ENCODE measurements at places on chromosomes 7 and 10.

DNA sequence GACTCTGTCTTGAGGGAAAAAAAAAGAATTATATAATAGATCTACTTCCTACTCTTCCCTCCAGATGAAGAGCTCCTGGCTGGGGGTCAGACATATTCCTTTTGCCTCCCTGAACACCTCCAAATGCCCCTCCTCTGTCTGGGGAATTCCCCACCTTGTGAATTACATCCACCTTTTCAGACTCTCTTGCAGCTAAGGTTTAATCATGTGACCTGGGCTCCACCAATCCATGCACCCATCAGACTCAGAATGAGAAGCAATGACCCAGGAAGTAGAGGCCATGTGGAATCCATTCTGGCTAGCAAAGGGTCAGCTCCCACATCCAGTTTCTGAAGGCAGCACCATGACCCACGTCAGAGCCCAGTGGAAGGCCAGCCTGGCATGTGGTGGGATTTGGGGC, 93.6 kb upstream of the CUX1 start:
- DNase-seq, result no peak

DNA sequence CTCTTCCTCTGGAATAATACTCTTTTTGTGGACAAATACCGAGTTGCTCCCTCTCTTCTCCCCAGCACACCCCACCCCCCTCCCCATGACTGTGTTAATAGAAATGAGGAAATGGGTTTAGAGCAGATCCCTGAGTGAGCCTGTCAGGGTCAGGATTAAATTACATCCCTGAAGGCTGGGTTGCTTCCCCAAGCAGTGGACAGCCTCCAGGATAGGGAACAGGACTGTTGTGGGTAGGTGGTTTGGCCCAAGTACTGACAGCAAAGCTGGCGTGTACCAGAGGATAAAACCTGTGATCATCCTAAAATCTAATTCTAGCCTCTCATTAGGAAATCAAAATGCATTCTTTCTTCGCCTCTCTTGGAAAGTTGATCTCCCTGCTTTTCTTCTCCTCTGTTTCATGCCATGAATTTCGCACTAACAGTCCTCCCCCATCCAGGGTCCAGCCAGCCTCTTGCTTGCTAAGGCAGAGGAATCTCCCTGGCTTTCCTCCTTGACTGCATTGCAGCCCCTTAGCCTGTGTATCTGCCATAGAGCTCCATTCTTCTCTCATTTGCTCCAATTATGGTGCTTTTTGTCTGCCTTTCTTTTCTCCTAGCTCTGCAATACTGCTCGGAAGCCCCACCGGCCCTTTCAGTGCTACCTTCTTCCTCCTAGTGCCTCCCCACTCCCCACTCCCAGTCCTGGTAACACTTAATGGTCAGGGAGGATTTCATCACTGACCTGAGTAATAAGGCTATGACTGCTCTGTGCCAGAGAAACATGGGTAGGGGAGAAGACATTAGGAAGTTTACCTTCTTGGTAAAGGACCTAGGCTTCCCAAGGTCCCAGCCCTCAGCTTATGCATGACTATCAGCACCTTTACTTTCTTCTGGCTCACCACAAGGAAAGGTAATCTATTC, 8.4 kb downstream of the LRRC4 start:
- DNase-seq, result no peak

- DNase-seq, result no peak
Observed at GRCh38 chr7:97022491-97023306, 1.9 kb downstream of the DLX5 start.

GRCh38 chr7:37920305-37920848, at the start of gene EPDR1:
EPDR1 (plus strand) TSS chr7:37920640; CDS start chr7:37920940, 300 bp downstream.
- peak; percentile 90 for DNase-seq

DNA sequence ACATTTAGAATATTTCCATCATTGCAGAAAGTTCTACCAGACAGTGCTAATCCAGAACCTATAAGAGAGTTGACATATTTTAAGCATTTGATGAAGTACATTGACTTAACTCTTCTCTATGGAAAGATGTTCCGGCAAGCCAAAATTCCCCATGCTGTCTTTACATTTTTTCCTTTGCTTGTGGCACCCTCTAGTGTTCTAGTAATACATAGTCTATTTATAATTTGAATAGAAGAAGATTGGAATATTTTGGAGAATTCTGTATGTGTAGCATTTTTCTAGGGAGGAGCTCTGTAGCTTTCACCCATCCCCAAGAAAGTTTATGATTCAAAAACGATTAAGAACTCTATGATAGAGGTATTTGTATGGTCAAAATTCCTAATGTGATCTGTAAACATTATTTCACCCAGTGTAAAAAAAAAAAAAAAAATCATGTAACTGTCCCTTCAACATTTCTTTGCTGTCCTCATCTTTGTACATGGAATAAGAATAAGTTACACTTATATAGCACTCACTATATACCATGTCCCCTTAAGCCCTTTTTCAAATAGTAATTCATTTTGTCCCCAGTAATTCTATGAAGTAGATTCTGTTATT, 33.2 kb downstream of the NRF1 start:
- peak; percentile 85 for DNase-seq

- no peak for DNase-seq
Observed at GRCh38 chr7:74481458-74482196, 27.9 kb downstream of the GTF2IRD1 start.

- no peak for DNase-seq
Observed at GRCh38 chr10:83941189-83941588, 198.1 kb upstream of the GHITM start.

GRCh38 chr7:134901389-134902020, 84.8 kb upstream of the AGBL3 start:
- DNase-seq, result no peak

- DNase-seq, result peak; percentile 18
Observed at GRCh38 chr7:85185424-85186082, 1.3 kb downstream of the SEMA3D start.

DNA sequence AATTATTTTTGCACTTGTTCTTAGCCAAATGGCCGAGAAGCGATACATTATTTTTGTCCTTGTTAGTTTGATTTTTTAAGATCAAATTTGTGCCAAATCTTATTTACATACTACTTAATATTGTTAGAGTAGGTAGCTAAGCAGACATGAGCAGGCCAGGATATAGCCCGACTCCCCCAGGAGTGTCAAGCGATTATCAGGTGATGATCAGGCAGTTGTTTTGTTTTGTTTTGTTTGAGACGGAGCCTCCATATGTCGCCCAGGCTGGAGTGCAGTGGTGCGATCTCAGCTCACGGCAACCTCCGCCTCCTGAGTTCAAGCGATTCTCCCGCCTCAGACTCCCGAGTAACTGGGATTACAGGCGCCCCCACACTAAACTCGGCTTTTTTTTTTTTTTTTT, 71.1 kb downstream of the LYZL2 start:
- no peak for DNase-seq

- no peak for DNase-seq
Observed at GRCh38 chr7:92850516-92850915, 14.1 kb upstream of the CDK6 start.

DNA sequence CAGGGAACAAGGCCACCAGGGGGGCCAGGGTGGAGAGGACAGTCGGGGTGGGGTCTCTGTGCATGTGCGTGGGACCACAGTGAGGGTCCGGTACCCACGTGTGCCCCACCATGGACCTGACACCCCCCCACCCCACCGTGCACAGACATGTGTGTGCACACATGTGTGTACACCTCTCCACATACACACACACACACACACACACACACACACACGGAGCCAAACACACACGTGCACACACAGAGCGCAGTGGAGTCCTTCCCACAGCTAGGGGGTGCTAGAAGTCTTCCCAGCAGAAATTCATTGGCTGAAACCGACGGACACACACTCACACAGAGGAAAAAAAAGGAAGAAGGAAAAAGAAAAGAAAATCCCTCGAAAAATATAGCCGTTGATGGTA, 42.8 kb upstream of the GNA12 start:
- DNase-seq, result peak; percentile 67

- DNase-seq, result no peak
Observed at GRCh38 chr10:124667425-124668345, 76.5 kb downstream of the FAM53B start.

DNA sequence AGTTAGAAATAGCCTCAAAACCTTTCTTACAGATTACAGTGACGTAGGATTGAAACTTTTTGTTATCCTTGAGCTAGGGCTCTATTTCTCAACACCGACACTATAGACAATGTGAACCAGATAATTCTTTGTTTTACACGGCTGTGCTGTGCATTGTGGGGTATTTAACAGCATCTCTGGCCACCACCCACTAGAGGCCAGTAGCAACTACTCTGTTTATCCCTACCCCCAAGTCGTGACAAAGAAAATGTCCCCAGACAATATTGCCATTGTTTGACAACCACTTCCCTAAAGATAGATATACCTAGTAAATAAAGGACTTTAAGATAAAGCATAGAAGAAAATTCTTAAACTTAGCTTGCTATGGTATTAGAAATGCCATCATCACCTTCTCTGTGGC, 359.6 kb downstream of the ARL4A start:
- no peak for DNase-seq

GRCh38 chr10:80465839-80466590, 11.9 kb downstream of the TSPAN14 start:
- no peak for DNase-seq

- DNase-seq, result no peak
Observed at GRCh38 chr10:128506423-128506822, 380.2 kb upstream of the MKI67 start.

DNA sequence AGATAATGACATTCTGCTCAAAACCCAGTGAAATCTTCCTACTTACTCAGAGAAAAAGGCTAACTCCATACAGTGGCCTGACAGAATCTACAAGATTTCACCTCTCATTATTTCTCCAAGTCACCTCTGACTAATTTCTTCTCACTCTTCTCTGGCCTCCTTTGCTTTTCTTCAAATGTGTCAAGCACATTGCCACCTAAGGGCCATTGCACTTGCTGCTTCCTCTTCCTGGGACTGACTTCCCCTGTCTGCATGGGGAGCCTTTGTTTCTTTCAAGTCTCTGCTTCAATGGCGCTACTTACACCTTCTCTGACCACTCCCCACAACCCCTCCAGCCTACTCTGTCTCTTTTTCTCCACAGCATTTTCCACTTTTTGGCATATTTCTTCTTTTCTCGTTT, 36.0 kb downstream of the PRTFDC1 start:
- DNase-seq, result no peak

- no peak for DNase-seq
Observed at GRCh38 chr7:31000161-31000693, 36.5 kb downstream of the GHRHR start.

GRCh38 chr10:44046605-44047004, 338.3 kb downstream of the CXCL12 start:
- no peak for DNase-seq

- DNase-seq, result no peak
Observed at GRCh38 chr7:16419859-16420258, 1.5 kb downstream of the CRPPA start.

DNA sequence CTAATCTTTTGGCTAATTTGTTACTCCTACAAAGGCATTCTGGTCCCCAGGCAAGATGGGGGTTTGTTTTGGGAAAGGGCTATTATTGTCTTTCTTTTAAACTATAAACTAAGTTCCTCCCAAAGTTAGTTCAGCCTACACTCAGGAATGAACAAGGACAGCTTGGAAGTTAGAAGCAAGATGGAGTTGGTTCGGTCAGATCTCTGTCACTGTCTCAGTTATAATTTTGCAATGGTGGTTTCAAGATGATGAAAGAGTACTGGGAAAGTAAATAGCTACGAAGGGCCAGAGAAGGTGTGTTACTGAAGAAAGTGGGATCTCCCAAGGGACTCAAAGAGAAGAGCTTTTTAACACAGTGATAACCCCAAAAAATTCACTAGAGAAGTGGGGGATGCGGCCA, 10.3 kb upstream of the MYO1G start:
- no peak for DNase-seq

GRCh38 chr10:101986624-101986971, 69.4 kb downstream of the ARMH3 start:
- no peak for DNase-seq

GRCh38 chr7:50644114-50644513, 78.9 kb upstream of the DDC start:
- DNase-seq, result no peak

DNA sequence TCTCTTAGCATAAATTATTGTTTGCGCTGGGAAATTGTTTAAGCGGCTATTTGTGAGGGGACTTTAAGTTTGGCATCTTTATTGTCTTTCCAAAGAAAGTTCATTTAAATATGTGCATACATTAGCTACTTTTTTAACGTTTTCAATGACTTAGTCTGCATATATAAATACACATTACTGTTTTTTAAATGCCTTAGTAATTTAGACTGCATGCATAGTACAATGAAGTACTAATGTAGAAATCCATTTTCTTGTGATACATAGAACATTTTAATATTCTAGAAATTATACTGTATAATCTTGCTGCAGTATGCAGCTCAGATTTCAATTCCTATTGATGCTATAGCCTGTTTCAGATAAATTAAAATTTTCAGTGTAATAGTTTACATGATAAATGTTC, 325.4 kb downstream of the MALRD1 start:
- DNase-seq, result no peak

- no peak for DNase-seq
Observed at GRCh38 chr10:129780198-129780597, 183.9 kb downstream of the EBF3 start.

GRCh38 chr10:78471326-78471722, 437.7 kb downstream of the RPS24 start:
- no peak for DNase-seq

DNA sequence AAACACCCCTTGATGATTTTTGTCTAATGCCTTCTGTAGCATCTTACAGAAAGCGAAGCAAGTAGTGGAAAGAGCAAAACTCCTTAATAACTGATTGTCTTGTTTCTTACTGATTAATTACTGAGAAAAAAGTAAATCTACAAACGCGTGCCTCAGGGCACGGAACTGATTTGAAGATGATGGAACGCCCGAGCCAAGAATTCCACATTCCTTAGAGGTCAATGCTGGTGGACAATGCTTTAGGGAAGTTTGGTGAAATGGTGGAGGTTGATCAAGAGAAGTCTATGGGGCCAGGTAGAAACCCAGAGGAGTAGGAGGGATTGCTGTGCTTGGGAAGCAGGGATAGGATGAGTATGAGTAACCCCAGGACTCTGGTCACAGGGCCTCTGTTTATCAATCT, 5.0 kb upstream of the SORBS1 start:
- no peak for DNase-seq

DNA sequence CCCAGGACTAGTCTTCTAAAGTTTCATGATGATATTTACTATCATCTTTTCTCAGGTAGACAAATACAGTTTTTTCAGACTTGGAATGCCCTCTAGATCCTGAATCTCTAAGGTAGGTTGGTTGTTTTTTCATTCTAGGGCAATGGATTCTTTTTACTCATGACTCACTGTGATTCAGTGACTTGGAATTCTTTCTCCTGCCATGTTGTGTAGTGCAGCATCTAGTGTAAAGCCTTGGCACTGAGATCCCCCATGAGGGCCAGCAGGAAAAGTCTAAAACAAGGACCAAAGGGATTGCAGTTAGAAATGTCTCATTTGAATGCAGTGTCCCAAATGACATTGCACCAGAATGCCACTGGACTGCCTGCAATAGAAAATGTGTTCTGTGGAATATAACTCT, 430.4 kb downstream of the NEBL start:
- no peak for DNase-seq

DNA sequence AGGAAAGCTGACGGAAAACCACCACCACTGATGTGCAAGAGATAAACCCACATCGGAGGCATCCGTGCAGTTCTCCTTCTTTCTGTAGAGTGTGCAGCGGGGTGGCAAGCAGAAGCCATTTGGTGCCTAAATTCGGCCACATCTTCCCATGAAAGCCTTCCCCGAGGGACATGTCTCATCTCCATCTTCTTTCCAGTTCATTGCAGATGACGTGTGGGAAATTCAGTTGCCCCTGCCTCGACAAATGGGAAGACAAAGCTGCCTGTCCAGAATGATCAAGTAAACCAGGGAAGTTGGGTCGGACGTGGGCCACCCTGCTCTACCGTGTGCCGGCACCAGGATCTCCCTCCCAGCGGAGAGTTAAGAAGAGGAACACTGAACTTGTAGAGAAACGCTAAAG, 14.5 kb downstream of the BEND7 start:
- DNase-seq, result no peak
